Activated CD8-positive, alpha-beta memory T cell treated with anti-CD3 and anti-CD28 coated beads for 36 hours (primary cell): ENCODE measurements at places on chromosomes 1 and 21. TPM values are rescaled to one million over a fixed set of nuclear protein-coding genes. Genes with fewer than 3 reads are reported as not detected.

The RALGPS2 gene
- 1.9 TPM for total RNA-seq

The PLA2G2C gene
- not detected for total RNA-seq

The DTL gene
- total RNA-seq: 95.0 TPM

The CFH gene
- total RNA-seq: 0.92 TPM

The ZMYND12 gene
- 0.34 TPM for total RNA-seq

The GJA5 gene
- total RNA-seq: not detected

The C1QA gene
- not detected for total RNA-seq

The LCA5L gene
- total RNA-seq: 0.46 TPM
